ENCODE measurements at places on chromosomes 5 and 9.

GRCh38 chr9:134546246-134546731 lies 95.3 kb upstream of the COL5A1 start:
- DNase-seq, result no peak

DNA sequence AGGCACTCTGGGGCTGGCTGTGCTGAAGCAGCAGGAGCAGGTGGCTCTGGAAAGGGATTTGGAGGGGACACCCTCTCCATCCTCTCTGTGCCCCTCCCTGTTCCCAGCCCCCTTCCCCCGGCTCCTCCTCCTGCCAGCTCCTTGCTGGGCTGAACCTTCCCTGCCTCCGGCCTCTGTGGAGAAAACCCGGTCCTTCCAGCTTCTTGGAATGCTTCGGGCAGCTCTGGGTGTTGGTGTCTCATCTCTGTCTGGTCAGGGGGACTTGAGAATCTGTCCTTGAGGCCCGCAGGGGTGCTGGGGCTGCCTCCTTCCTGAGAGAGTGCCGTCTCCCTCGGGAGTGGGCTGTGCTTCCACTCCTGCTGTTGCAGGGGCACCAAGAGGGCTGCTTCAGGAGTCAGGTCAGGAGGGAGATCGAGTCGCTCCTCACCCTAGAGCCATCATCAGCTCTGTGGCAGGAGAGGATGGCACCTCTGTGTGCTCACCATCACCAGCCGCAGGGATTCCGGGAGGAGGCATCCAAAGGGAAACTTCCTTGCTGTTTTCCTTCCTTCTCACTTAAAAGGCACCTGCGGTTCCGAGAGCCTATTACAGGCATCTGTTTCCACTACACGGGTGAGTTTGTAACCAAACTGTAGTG lies 30.6 kb downstream of the NDUFS6 start:
- no peak for DNase-seq

GRCh38 chr5:139577689-139578290 lies 16.7 kb downstream of the UBE2D2 start:
- no peak for DNase-seq

GRCh38 chr9:126853667-126854066 lies 6.8 kb upstream of the ZBTB34 start:
- no peak for DNase-seq

- DNase-seq, result no peak
Observed at GRCh38 chr9:69637193-69637816, 34.9 kb downstream of the APBA1 start.
